Central memory CD4-positive, alpha-beta T cell (primary cell): ENCODE measurements at places on chromosomes 2 and 18.
A peak's percentile ranks its signal among the peaks of the same experiment; 100 is the strongest.

DNA sequence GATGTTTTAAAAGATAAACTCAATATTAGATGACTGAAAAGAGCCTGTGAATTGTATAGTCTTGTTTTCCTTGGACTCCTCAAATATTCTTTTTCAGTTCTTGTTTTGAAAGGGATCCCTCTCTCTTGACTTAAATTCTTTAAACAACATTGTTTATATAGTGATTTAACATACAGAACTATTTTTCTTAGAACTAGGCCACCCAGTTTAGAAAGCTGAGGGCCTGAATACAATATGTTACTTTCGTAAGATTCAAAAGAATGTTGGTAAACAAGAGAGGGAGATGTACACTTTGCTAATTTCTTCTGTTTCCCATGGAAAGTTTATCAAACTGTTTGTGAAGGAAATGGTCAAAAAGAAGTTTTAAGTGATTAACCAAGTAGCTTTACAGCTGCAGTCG, 5.5 kb upstream of the TSPYL6 start:
- no peak for DNase-seq

- DNase-seq, result peak; percentile 27
Observed at GRCh38 chr2:197011801-197012641, 85.5 kb upstream of the PGAP1 start.

- no peak for DNase-seq
Observed at GRCh38 chr2:55252832-55253231, 16.2 kb downstream of the MTIF2 start.

DNA sequence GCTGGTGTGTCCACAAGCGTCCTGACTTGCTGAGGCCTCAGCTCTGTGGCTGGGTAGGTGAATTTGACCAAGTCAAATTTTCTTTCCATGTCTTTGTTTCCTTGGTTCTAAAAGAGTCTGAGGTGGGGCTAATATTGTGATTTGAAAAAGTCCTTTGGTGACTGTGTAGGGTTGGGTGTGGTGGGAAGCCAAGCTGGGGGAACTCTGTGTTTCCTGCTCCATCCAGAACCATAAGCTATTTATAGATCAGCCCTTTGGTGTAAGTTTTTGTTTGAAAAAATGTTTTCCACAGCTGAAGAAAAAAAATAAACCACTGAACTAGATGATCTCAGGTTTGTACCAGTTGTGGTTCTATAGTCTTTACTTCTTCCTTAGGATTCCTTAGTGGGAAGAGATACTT, 462.7 kb downstream of the TGIF1 start:
- DNase-seq, result no peak

DNA sequence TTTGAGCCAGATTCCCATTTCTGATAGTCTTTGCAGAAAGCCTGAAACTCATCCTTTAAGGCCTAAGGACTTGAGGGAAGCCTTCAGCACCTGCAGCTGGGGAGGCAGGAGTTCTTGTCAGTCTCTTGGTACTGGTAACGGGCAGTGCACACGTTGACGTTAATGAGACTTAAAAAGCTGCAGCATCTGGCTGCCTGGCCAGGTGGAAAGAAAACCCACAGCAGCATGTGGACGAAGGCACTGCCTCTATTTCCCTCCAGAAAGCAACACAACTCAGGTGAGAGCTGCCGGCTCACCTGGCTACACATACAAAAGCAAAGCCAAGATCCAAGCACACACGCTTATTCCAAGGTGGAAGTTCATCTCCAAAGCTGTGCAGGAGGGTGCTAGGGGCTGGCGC, 178.8 kb downstream of the ANAPC1 start:
- no peak for DNase-seq

- peak; percentile 43 for DNase-seq
Observed at GRCh38 chr2:7044253-7045250, 127.3 kb downstream of the RNF144A start.

GRCh38 chr18:13211534-13211933, 7.0 kb upstream of the LDLRAD4 start:
- no peak for DNase-seq

DNA sequence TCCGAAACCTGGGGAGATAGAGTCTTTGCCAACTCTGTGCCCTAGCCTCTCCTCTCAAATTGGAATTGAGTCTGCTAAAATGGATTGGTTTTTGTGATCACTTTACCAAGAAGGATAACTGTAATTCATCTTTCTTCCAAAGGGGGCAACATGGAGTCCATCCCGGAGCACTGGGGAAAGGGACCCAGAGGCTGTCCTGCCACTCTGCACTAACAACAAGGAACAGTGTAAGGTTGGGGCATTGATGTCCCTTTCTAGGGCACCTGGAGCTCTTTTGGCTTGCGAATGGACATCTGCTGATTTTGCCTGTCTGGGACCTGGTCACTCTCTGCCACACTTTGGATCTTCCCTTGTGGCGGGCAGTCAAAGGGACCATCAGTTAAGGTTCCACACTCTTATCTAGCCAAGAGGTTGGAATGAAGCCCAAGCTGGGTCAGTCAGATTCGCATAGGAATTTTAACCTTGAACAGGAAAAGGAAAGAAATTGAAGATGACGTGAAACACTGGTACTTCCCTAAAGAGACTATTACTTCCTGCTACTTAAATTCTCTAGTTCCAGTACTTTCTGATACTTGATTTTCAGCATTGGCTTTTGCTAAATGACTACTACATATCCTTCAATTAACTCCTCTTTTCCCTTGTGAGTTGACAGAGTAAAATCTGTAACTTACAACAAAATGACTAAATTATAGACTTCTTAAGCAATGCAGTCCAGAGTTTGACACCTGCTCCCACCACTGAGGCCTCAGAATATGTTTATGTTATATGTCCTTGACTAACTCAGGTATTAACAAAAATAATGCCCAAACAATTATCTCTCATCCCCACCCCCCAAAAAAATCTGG, 64.7 kb upstream of the KLF7 start:
- no peak for DNase-seq

GRCh38 chr2:60555783-60556139, 2.3 kb upstream of the BCL11A start:
- no peak for DNase-seq

GRCh38 chr18:55585065-55585919, 2.7 kb downstream of the TCF4 start:
- DNase-seq, result no peak

GRCh38 chr18:13271302-13271911, 52.8 kb downstream of the LDLRAD4 start:
- no peak for DNase-seq

GRCh38 chr2:3251946-3252345, 125.7 kb downstream of the EIPR1 start:
- no peak for DNase-seq

GRCh38 chr2:27875089-27875881, 14.9 kb downstream of the RBKS start:
- no peak for DNase-seq

GRCh38 chr2:130936451-130936850, 99.7 kb downstream of the ARHGEF4 start:
- no peak for DNase-seq

GRCh38 chr2:208489687-208490086, 83.1 kb downstream of the PTH2R start:
- no peak for DNase-seq

DNA sequence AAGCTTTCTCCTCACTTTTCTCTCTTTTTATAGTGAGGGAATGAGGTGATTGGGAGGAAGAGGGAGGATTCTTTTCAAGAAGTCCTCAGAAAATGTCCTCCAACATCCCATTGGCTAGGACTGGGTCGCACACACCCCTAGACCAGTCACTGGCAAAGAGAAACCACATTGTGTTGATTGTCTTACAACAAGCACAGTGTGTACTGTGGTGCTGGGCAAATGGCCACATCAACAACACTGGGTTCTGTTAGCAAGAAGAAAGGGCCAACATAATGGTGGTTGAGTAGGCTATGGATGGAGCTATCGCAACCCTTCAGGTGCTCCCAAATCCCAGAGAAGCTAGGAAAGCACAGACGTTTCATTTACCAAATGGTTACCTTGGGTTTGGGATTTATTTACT, 18.7 kb upstream of the PTPN4 start:
- no peak for DNase-seq

DNA sequence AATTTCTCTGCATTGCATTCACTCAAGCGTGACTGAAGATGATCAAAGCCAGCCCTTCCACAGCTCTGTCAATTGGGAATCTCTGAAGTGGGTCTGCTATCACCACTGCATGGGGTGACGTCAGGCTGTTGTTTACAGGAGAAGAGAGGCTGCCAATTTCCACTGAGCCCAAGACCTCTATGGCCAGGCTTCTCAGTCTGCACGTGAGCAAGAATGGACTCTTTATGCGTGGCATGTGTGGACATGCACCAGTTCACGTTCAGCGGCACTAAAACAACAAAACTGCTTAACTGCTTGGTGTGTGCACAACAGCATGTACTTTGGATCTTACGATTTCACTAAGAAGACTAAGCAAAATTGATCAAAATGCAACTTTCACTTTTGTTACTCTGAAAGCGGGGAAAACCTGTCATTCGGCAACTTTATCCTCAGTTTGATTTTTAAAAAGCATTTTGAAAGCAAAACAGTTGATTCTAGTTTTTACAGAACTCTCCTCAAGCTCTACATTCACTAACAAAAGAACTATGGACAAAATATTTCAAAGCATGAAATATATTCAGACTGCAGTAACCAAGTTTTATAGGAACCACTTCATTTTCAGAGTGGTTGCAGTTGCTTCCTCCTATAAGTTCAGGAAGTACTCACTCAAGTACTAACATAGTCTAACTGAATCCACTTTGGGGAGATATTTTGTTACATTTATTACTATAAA, 77.0 kb upstream of the SERTAD2 start:
- DNase-seq, result peak; percentile 44

GRCh38 chr2:3596901-3597417, 2.0 kb downstream of the COLEC11 start:
- no peak for DNase-seq

DNA sequence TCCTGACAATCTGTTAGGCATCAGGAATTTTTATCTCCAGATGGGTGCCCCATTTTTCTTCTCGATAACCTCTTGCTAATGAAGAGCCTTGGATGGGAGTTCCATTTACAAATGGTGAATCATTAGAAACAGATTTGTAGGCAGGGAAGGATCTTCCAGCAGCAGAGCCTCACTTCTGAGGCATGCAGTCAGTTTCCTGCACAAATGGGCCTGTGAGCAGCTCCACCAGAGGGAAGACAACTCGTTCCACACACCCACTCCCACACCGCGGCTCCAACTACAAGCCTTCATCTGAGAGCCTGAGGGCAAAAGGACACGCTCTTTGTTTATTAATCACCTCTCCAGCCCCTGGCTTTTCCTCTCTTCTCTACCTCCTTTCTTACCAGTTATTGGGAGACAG, 108.5 kb downstream of the CTAGE1 start:
- no peak for DNase-seq

DNA sequence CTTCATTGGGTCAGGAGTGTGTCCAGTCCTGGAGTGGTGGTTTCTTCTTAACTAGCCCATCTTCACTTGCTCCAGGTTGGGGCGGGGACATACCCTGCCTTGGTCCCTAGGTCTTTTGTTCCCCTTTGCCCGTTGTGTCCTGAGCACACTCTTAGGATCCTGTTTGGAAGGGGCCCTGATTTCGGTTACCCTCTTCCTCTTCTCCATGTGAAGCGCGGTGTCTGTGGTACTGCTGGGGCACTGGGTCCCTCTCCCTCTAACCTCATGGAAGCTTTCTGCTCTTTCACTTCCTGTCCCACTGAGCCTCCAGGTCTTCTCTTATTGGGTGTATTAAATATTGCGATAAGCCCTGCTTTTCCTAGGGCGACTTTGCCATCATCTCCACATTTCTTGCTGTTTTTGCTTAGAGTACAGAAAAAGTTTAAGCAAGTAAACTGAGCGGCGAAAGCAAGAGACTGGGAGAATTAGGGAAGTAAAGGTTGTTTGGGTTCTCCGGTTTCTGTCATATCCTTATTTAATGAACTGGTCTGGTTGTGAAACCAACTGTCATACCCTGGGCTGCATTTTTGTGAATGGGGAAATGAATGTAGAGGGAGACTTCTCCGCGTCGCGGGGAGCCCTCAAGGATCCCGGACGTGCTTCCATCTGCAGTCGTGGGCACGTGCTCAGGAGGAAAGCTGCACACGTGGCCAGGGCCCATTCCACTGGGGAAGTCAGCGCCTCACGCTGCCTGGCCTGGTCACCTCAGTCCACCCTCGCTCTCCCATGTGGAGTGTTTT, 73.8 kb upstream of the B3GNT7 start:
- no peak for DNase-seq

DNA sequence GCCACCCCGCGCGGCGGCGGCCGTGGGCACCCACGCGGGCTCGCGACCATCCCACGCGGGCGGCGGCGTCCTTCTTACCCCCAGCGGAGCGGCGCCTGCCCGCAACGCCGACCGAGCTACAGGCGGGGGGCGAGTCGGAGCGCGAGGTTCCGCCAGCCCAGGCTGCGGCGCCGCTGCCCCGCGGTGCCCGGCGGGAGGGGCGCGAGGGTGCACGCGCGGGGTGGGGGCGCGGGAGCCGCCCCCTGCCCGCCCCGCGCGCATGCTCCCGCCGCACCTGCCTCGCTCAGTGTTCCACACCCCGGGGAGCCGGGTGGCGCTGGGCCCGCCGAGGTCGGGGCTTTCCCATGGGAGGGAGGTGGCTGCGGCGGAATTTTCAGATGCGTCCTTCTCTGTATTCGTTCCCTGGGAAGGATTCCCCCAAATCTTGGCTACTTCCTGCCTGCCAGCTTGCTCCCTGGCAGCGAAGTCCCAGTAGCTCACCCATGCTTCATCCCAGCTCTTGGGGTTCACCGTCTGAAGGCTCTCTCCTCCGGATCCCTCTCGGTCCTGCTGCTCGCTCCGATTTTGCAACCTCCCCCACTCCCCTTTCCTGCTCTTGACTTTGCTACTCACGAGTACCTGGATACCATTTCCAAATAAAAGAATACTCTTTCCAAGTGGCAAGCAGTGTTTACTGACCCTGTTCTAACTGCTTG, at the start of gene L3MBTL4:
L3MBTL4 (minus strand) TSS at position 189 of the 695 bp plus-strand sequence. CDS start 103,286 bp downstream, outside the sequence.
- no peak for DNase-seq

DNA sequence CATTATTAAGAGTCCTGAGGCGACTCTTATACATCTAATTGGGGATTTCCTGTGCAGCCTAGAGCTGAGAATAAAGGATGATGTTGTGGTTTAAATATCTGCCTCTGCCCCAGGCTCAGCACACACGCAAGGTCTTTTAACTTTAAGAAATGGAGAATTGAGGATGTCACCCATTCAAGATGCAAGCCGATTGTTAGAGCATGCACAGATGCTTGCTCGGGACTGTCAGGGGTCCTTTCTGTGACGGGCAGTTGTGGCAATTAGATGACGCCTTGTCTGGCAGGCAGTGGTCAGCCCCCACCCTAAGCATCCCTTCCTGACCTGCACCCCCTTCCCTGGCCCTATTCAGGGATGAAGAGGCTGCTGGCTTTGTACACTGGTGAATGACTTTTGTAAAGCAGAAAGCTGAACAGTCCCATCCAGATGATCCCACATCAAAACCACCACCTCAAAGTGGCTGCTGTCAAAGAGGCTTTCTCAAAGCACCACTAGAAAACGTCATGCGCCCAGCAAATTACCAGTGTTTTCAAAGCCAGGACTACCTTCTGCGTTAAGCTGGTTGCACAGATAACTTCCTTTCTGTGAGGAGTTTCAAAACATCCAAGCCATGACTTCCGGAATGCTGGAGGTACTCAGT, 23.7 kb downstream of the FAM178B start:
- peak; percentile 97 for DNase-seq

GRCh38 chr2:34734042-34734441, 1134.9 kb upstream of the FAM98A start:
- no peak for DNase-seq
